Ecto neural progenitor cell (in vitro differentiated cells): ENCODE measurements at places on chromosomes 2 and 18.

GRCh38 chr2:192137451-192137850 is 57.3 kb downstream of the TMEFF2 start:
- DNase-seq: no peak

- no peak for DNase-seq
Observed at GRCh38 chr2:218806346-218806978, 24.5 kb downstream of the CYP27A1 start.

DNA sequence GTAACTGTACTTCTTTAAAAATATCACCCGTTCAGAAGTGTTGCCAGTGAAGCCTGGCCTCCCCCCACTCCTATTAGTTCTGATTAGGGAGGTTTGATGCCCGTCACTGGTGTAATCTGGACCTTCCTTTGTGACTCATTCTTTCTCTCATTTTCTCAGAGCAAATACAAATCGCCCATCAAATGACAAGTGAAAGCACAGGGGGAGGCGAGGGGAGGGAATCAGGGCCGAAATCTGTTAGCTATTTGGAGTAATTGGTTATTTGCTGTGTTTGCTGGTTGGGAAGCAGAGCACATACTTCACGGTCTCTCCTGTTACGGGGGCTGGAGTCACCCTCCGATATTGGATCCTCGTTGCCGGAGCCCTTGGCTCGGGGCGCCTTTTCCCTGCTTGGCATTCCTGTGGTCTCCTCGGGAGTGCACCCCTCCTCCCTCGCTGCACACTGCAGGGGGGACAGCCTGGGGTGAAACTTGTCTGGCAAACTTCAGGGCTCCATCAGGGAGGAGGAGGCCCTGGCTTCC is 178.1 kb downstream of the DYSF start:
- DNase-seq: peak; percentile 34

DNA sequence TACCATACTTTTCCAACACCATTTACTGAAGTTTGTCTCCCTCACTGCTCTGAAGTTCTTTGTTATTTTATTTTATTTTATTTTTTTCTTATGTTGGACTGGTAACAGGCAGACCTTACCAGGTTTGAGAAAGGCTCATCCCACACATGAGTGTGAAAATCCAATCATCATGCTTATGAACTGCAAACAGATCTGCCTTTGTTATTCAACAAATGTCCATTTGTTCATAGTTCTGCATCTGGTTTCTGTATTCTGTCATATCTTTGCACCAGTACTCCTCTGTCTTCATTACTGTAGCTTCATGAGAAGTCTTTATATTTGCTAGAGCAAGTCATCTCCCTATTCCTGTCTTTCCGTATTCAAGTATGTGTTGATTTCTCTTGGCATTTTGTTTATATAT is 5.3 kb downstream of the RNU2-63P start:
- DNase-seq: no peak

DNA sequence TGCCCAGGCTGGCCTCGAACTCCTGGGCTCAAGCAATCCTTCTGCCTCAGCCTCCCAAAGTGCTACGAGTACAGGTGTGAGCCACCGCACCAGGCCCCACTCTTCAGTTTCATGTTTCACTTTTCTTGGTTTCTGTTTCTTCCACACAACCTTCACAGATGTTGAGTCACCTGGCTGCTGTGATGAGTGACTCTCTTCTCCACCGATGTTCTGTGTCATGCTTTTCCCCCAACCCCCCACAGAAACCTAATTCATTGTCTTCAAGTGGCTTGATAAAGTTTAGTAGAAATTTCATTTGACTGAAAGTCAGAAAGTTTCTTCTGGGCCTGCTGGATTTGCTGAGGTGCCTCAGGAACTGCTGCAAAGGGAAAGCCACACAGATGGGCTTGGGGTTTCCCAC is 78.5 kb downstream of the SPHKAP start:
- no peak for DNase-seq

DNA sequence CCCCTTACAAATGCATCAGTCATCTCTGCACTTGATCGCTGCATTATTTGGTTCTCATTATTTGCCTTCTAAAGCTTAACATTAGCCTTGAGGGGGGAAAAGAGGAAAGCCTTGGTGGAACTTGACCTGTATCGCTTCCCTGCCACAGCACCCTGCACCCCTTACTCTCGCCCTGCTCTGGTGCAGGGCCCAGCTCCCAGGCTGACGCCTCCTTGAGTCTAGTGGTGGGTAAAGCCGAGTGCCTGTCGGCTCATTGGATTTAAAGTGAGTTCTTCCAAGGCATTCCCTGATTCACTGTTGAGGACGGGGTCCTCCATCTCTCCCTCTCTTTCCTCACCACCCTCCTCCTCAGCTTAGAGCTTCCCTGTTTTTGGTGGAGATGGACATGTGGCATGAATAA is 145.0 kb upstream of the GYPC start:
- DNase-seq: no peak

DNA sequence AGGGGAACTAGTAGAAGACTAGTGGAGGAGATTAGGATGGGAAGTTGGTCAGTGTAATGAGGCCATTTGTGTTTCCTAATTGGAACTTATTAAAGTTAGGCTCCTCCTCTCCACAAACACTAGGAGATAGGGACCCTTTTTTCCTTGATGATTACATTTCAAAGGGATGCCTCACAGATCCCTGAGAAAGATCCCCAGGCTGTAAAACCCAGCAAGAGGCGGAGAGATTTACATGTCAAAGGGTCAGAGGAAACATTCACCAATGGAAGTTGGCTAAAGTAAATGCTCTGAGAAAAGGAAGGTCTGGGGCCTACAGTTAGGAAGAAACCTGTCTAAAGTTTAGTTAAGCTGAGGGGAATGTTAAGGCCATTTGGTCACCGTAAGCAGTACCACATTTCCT is 1.4 kb upstream of the CCDC85A start:
- no peak for DNase-seq

DNA sequence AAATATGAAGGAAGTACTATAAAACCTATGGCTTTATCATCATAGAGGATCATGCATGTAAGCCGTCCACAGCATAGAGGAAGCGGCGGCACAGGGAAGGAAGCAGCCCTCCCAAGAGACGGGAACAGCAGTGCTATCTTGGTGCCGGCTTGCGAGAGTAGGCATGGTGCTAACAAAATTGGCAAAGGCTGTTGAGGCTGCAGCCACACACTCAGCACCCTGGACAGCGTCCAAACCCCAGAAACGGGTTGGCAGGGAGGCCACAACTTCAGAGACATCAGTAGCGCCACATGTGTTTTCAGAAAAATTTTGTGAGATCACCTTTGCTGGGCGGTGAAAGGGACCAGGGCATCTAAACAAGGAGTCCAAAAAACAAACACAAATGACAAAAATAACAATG is 37.7 kb downstream of the NETO1 start:
- DNase-seq: peak; percentile 70

- DNase-seq: no peak
Observed at GRCh38 chr18:69567813-69568488, 167.3 kb downstream of the DOK6 start.

- DNase-seq: peak; percentile 53
Observed at GRCh38 chr2:181466661-181467576, 9.7 kb downstream of the ITGA4 start.

GRCh38 chr18:40407909-40408308 is 1547.1 kb upstream of the PIK3C3 start:
- no peak for DNase-seq

- DNase-seq: peak; percentile 78
Observed at GRCh38 chr2:71466301-71467179, 13.2 kb downstream of the DYSF start.

DNA sequence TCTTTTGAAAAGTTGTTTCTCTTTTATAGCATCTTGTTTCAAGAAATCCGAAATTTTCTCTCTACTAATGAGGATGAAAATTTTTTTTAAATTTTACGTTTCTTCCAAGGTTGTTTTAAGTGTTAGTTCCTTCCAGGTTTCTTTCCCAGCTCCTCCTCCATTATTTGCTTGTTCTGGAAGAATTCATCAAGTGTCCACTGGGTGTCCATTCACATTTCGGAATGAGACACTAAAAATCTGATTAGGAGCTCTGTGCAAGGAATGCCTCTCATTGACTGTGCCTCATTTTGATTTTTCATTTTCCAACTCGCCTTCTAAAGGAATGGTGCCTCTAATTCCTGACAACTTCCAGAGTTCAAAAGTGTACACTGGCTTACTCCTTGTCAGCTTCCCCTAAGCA is 6.1 kb downstream of the SP100 start:
- DNase-seq: no peak

GRCh38 chr2:159140070-159140769 is 146.3 kb downstream of the WDSUB1 start:
- DNase-seq: no peak

DNA sequence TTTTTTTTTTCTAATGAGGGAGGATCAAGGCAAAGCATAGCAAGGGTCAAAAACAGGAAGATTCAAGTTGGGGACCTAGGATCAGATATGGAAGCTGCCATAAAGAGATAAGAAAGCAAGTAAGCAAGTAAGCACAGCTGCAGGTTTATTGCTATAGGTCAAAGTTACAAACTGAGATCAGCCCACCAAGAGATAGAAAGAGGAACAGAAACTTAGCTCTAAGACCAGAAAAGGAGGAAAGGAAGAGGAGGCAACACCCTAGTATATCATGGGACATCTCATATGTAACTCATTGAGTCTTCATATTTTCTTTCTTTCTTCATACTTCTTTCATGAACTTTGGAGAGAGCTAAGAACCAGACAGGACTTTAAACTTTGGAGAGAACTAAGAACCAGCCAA is 295.9 kb upstream of the CRIM1 start:
- DNase-seq: no peak

DNA sequence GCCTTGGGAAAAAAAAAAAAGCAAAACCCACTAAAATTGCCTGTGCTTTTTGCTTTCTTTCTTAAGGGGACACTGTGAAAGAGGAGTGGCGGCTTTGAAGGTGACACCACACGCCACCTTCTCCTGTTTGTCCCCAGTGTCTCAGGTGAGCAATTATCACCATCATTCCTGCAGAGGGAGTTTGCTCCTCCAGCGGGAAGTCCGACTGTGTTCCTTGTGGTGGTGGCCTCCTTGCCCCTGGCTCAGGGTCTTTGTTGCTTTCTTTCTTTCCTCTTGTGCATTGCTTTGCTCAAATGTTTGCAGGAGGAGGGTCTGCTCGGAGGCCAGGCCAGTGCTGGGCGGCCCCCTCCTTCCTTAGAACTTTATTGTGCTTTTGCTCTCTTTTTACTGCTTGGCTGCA is 164.3 kb upstream of the CXCR4 start:
- DNase-seq: no peak

DNA sequence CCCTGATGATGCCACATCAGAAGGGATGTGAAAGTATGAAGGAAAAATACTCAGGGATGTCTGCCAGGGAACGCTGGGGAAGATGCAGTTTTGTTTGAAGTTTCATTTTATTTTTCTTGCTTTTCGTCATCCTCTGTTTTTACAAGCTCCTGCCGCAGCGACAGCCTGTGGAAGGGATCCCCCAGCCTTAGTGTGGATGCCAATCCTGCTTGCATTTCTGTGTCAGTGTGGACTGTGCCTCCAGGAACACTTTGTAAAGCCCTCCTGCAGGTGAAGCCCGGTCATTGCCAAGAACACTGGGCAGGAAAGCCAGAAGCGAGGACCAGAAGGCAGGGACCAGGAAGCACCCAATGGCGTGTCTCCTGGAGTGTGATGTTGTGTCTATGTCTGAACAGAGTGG is 234.3 kb downstream of the SEPTIN10 start:
- peak; percentile 18 for DNase-seq
